ENCODE measurements at places on chromosomes 16 and 17.

- peaks cover 12% of the 10 kb centered on the region for H3K27me3 ChIP-seq
- no peak overlapping the region for H3K27ac ChIP-seq
- no peaks in the 10 kb centered on the region for H3K4me1 ChIP-seq
- no peak overlapping the region for H3K4me3 ChIP-seq
- no peaks in the 10 kb centered on the region for H3K36me3 ChIP-seq
Observed at GRCh38 chr16:52558448-52558847, 11.5 kb upstream of the TOX3 start.

DNA sequence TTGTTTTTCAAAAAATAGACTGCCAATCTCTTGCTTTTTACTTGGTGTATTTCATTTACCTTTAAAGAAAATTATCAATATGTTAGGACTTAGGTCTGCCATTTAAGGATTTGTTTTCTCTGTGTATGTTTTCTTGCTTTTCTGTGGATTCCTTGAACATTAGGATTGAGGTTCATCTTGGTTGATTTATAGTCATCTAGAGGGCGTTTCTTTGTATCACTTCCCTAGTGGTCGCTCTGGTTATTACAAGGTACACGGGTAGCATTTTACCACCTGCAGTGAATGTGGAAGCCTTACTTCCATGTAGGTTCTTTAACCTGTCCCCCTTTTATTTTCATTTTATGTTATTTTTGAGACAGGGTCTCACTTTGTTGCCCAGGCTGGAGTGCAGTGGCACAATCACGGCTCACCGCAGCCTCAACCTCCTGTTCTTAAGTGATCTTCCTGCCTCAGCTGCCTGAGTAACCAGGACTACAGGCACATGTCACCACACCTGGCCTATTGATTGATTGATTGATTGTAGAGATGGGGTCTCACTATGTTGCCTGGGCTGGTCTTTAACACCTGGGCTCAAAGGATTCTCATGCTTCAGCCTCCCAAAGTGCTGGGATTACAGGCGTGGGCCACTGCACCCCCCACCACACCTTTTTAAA, 35.2 kb upstream of the CBX4 start:
- DNase-seq = no peak
- peaks cover 4% of the 10 kb centered on the region for H3K4me1 ChIP-seq
- H3K27ac ChIP-seq = no peak overlapping the region
- H3K4me3 ChIP-seq = no peak overlapping the region
- peaks cover 50% of the 10 kb centered on the region for H3K27me3 ChIP-seq
- no peaks in the 10 kb centered on the region for H3K36me3 ChIP-seq

DNA sequence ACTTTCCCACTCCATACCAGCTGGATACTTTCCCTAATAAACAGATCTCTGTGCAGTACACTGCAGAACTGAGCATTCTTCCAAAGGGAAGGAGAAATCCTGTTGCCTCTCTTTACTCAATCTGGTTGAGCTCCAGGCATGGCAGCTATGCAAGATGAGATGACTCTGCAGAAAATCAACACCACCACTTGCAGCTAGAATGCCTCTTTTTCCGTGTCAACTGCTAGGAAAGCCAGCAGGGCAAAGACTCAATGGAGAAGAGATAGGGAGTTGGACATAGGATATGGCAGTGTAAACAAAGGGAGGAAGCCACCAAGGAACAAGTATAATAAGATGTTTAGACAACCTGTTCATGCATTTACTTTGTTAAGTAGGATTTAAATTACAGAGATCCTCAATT, 40.4 kb upstream of the CORO6 start:
- peaks cover 40% of the 10 kb centered on the region for H3K36me3 ChIP-seq
- no peak for DNase-seq
- H3K4me1 ChIP-seq = peaks cover 17% of the 10 kb centered on the region
- H3K27me3 ChIP-seq = no peaks in the 10 kb centered on the region
- no peak overlapping the region for H3K27ac ChIP-seq

DNA sequence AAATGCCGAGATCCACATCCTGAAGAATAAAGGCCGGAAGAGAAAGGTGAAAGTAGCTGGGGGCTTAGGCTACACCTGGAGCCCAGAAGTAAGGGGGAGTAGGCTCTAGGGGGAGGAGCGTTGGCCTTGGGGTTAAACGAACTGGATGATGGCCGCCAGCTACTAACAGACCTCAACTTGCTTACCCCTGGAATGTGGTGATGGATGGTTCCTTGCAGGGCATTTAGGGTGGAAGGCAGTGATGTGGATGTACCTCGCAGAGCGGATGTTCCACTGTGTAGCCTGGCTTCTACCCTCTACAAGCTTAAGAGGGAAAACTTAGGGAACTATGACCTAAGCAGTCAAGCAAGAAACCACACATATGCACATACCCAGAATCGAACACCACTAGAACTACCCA, 2.3 kb upstream of the MAZ start:
- H3K27me3 ChIP-seq = no peaks in the 10 kb centered on the region
- H3K36me3 ChIP-seq = peaks cover 66% of the 10 kb centered on the region
- peak overlapping the region; percentile 100 for H3K27ac ChIP-seq
- peaks cover 35% of the 10 kb centered on the region for H3K4me1 ChIP-seq
- DNase-seq = no peak
- H3K4me3 ChIP-seq = peak overlapping the region; percentile 100

GRCh38 chr16:29712809-29713208, 33.0 kb downstream of the C16orf54 start:
- no peak for DNase-seq
- peaks cover 19% of the 10 kb centered on the region for H3K4me1 ChIP-seq
- peaks cover 4% of the 10 kb centered on the region for H3K27me3 ChIP-seq
- H3K36me3 ChIP-seq = no peaks in the 10 kb centered on the region

- no peaks in the 10 kb centered on the region for H3K4me1 ChIP-seq
- no peaks in the 10 kb centered on the region for H3K36me3 ChIP-seq
- H3K27me3 ChIP-seq = no peaks in the 10 kb centered on the region
- no peak overlapping the region for H3K27ac ChIP-seq
- H3K4me3 ChIP-seq = no peak overlapping the region
Observed at GRCh38 chr17:6985266-6985665, 10.6 kb upstream of the ALOX12 start.

- H3K4me3 ChIP-seq = peak overlapping the region; percentile 9
- DNase-seq = no peak
- H3K36me3 ChIP-seq = no peaks in the 10 kb centered on the region
Observed at GRCh38 chr16:28543072-28543471, 4.3 kb upstream of the NUPR1 start.

GRCh38 chr16:66295761-66296546, 70.5 kb upstream of the CDH5 start:
- H3K27ac ChIP-seq = no peak overlapping the region
- peaks cover 20% of the 10 kb centered on the region for H3K27me3 ChIP-seq
- H3K4me3 ChIP-seq = no peak overlapping the region
- H3K4me1 ChIP-seq = no peaks in the 10 kb centered on the region
- no peak for DNase-seq
- no peaks in the 10 kb centered on the region for H3K36me3 ChIP-seq

GRCh38 chr17:81976332-81977210, 858 bp upstream of the ASPSCR1 start:
- H3K27me3 ChIP-seq = no peaks in the 10 kb centered on the region
- peak overlapping the region; percentile 99 for H3K27ac ChIP-seq
- no peak for DNase-seq
- peak overlapping the region; percentile 99 for H3K4me3 ChIP-seq
- peaks cover 9% of the 10 kb centered on the region for H3K36me3 ChIP-seq

DNA sequence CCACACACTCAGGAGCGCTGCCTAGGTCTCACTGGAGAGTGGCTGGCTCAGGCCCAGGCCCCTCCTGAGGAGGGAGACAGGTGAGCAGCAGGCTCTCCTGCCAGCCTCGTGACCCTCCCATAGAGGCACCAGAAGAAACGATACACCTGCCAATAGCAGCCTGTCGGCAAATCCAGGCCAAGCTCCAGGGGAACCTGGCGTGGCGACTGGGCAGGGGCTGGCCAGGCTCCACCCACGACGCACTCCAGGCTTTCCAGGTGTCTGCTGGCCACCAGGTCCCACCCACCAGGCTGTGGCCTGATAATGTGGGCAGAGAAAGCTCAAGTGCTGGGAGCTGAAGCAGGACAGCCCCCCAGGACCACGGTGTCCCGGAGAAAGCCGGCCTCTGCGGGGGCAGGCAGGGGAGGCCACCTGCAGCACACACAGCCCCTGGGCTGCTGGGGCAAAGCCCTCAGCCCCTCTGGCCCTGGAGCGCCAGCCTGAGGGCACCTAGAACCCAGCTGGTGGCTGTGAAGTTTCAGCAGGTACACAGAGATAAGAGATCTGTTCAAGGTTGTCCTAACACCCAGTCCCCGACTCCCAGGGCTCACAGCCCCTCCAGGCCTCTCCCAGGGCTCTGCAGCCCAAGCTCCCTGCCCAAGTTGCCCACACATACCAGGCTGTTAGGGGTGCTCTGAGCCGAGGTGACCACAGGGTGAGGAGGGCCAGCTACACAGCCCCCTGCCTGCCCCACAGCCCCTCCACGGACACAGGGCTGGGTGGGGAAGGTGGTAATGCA, 2.4 kb downstream of the PGAP6 start:
- no peak for DNase-seq
- H3K27me3 ChIP-seq = no peaks in the 10 kb centered on the region
- no peak overlapping the region for H3K4me3 ChIP-seq
- peaks cover 6% of the 10 kb centered on the region for H3K36me3 ChIP-seq
- no peak overlapping the region for H3K27ac ChIP-seq

GRCh38 chr16:19354371-19354770, 63.3 kb upstream of the TMC5 start:
- DNase-seq = no peak
- H3K4me3 ChIP-seq = no peak overlapping the region
- H3K36me3 ChIP-seq = no peaks in the 10 kb centered on the region
- H3K27me3 ChIP-seq = peaks cover 5% of the 10 kb centered on the region

DNA sequence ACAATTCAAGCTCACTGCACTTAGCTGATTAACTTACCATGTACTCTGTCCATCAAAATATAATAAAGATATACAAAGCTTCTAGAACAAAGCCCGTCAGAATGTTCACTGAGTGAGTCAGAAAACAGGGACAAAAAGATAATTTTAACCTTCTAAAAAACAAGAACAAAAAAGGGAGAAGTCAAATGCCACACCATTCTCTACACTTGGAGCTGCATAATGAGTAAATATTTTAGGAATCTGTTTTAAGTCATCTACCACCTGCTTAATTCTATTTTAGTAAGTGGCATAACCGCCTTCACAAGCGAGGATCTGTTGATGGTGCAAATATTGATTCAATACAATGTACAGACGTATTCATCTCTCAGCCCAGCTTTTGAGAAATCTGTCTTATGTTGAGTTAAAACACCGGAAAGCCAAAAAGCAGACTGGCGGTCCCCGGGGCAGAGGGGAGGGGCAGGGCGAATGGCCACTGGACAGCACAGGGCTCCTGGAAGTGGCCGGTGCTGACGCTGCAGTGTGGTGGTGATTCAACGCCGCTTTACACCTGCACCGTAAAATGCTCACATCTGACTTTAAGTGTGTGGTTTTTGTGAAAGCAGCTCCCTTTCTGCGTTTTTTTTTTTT, 20.1 kb downstream of the RAB40B start:
- H3K27ac ChIP-seq = no peak overlapping the region
- no peaks in the 10 kb centered on the region for H3K27me3 ChIP-seq
- H3K4me1 ChIP-seq = no peaks in the 10 kb centered on the region
- no peak for DNase-seq

GRCh38 chr16:86245895-86246294, 264.4 kb upstream of the FOXF1 start:
- no peak for DNase-seq
- peaks cover 4% of the 10 kb centered on the region for H3K36me3 ChIP-seq
- H3K4me1 ChIP-seq = peaks cover 6% of the 10 kb centered on the region

DNA sequence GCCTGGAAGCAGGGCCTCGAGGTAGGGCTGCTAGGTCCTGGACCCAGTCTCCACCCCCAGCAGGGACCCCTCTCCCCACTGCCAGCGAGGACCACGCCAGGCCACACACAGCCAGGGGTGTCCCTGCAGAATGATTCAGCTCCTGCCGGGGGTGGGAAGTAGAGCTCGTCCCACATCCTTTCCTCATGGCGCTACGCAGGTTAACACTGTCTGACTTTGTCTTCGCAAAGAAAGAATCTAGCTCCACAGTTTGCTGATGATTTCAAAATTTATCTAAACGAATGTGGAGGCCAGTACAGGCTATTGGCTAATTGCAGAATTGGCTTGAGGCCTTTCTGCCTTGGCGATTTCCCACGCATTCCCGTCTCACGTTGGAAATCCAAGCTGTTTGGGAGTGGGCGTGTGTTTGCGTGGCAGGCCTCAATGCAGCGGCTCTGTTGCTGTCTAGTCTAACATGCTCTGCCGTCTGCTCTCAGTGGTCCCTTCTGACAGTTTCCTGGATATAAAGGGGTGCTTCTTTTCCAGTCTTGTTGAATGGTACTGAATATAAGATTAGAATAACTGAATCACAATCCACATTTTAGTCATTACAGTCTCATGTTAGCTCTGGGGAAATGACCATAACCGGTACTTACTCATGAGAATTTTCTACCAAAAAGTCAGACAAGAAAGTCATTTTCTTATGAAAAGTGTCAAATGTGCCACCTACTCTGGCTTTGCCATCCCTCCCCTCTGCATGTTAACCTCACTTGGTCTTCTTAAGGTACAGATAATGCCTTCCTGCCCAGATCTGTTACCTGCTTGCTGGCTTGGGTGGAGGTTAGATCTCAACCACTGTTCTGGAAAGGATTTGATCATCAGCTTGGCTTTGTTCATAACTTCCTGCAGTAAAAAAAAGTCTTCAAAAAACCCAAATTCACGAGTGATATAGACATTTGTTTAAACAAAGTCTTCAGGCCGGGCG, 252.4 kb downstream of the NTN1 start:
- H3K36me3 ChIP-seq = peaks cover 12% of the 10 kb centered on the region
- no peaks in the 10 kb centered on the region for H3K27me3 ChIP-seq
- no peaks in the 10 kb centered on the region for H3K4me1 ChIP-seq
- H3K27ac ChIP-seq = no peak overlapping the region
- H3K4me3 ChIP-seq = no peak overlapping the region

DNA sequence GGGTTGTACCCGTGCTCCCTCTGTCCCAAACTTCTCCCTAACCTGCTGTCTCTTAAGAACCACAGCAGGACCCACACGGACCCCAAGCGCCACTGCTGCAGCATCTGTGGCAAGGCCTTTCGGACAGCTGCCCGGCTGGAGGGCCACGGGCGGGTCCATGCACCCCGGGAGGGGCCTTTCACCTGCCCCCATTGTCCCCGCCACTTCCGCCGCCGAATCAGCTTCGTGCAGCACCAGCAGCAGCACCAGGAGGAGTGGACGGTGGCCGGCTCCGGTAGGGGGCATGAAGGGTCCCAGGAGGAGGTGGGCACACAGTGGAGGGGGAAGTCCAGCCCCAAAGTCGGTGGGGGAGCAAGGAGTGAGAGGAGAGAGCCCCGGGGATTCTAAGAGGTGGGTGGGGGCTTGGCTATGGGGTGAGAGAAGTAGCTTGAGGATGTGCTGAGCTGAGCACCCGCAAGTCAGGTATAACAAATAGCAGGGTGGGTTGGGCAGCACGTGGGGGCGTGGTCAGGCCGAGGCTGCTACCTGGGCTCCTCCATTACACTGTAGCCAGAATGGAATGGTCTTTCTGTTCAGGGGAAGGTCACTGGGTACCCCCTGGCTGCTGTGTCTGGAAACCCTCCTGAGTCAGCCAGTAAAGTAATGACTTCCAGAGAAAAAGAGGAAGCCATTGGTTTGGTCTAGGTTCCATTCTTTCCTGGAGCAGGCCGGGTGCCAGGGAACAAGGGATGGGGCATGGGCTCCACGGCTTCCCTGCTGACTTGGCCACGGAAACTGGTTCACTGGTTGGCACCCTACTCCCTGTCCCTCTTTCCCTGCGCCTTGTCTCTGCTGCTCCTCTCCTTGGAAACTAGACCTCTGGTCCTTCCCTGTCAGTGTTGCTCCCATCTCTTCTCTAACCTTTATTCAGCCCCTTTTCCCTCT, 7.1 kb downstream of the PRSS53 start:
- H3K36me3 ChIP-seq = peaks cover 49% of the 10 kb centered on the region
- H3K27ac ChIP-seq = peak overlapping the region; percentile 75
- peaks cover 26% of the 10 kb centered on the region for H3K4me1 ChIP-seq
- no peak for DNase-seq
- no peaks in the 10 kb centered on the region for H3K27me3 ChIP-seq
